Activated gamma-delta T cell treated with Interleukin-2 at 50 U/mL for 16 hours (primary cell): ENCODE measurements at places on chromosomes 1 and 21.

GRCh38 chr1:33294071-33295010 lies 26.6 kb downstream of the A3GALT2 start:
- no peak for DNase-seq

DNA sequence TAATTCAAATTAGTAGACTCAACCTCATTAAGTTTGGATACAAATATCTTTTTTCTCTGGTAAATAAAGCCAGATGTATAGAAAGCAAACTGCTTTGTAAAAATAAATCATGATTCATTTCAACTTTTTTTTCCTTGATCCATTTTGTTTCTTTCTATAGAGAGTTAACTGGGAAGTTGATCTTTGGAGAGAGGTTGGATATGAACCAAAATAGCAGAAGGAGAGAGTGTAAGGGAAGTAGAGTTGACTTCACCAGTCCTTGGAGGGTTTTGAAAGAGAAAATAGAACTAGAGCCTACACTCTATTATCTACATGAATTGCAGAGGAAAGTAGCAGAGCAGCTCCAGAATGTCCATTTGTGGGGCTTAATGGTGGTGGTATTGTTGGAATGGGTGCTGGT lies 243.8 kb downstream of the ADGRL2 start:
- DNase-seq: no peak

GRCh38 chr21:32015461-32016139 lies 142.8 kb downstream of the HUNK start:
- no peak for DNase-seq

DNA sequence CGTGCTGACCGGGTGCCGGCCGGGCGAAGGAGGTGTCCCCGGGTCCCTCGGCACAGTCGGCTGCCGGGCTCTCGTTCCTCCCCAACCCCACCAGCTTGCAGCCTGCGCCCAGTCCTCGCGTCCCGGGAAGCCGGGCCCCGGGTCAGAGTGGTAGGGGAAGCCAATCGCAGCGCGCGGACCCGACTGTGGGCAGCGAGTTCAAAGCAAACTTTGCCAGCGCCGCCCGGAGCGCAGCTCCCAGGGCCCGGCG lies 328 bp downstream of the MYCL start:
- DNase-seq: no peak

GRCh38 chr1:7516341-7516740 lies 254.8 kb upstream of the VAMP3 start:
- DNase-seq: no peak

GRCh38 chr1:115790356-115790755 lies 21.8 kb upstream of the CASQ2 start:
- DNase-seq: no peak

DNA sequence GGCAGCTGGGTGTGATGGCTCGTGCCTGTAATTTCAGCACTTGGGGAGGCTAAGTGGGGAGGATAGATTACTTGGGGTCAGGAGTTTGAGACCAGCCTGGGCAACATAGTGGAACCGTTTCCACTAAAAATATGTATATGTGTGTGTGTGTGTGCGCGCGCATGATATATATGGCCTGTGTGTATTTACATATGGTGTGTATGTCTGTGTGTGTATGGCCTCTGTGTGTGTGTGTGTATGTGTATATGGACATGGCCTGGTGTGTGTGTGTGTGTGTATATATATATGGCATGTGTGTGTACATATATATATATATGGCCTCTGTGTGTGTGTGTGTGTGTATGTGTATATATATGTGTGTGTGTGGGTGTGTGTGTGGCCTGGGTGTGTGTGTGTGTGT lies 16.0 kb upstream of the SLC2A7 start:
- DNase-seq: no peak

DNA sequence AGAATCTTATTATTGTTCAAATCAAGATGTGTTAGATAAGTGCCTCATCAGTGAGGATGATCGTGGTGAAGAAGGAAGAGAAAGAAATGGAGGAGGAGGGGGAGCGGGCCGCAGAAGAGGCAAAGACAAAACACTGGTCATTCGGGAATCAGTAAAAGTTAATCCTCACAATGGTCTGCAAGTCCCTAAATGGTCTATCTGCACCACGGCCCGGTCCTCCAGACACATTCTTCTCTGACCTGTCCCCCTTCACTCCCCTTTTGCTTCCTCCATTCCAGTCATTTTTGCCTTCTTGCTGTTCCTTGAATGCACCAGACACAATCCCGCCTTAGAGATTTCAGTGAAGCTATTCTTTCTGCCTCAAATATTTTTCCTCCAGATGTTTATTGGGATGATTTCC lies 240.1 kb upstream of the ADGRL2 start:
- no peak for DNase-seq

GRCh38 chr1:38463074-38463473 lies 396.5 kb downstream of the RRAGC start:
- DNase-seq: no peak

GRCh38 chr21:36917471-36918158 lies 48.9 kb downstream of the HLCS start:
- no peak for DNase-seq

GRCh38 chr1:179077396-179077795 lies 4.5 kb upstream of the TOR3A start:
- no peak for DNase-seq

GRCh38 chr1:165849353-165850133 lies 22.1 kb downstream of the UCK2 start:
- no peak for DNase-seq

- no peak for DNase-seq
These were observed 31.6 kb upstream of the DNAJC6 start for GRCh38 chr1:65277605-65278347.

DNA sequence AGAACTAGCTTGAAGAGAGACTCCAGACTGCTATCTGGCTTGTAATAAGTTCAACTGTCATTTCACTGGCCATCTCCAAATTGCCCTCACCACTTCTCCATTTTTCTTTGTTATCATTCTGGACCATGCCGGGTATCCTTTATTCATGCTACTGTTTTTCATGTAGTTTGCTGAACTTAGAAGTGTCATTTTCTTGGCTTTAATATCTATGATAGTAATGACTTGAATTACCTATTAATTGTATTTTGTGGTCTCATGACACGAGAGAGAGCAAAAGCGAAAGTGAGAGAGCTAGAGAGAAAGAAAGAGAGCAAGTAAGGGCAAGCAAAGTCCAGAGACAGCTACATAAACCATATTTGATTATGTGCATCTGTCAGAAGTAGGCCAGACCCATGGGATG lies 184.9 kb upstream of the ATP1B1 start:
- DNase-seq: no peak

DNA sequence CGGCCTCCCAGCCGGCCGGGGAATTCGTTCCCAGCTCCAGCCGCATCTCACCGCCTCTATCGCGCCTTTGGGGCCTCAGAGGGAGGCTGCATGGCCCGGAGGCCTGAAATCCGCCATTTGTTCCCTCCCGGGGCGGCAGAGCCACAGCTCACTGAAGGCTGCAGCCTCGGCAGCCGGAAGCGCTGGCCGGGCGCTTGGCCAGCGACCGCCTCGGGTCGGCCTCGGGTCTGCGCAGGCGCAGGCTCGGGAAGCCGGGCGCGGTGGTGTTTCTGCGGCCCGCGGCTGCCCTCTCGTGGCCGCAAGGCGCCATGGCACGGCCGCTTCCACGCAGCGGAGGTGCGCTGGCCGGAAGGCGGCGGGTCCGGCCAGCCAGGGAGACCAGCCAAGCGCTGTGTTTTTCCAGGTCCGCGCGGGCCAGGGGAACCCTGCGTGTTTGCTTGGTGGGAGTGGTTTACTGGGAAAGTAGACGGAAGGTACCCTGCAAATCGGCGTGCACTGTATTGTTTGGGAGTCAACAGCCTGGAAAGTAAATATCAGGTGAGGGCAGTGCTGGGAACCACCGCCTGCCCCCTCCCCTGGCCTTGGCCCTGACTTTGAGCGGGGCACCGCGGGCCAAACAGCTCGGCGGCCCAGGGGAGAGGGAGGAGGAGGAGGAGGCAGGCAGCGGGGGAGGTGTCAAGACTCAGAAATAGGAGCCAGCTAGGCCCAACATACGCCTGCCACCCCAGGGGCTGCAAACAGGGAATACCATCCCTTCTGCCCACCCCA lies 52.7 kb upstream of the CD34 start:
- DNase-seq: peak; percentile 83

DNA sequence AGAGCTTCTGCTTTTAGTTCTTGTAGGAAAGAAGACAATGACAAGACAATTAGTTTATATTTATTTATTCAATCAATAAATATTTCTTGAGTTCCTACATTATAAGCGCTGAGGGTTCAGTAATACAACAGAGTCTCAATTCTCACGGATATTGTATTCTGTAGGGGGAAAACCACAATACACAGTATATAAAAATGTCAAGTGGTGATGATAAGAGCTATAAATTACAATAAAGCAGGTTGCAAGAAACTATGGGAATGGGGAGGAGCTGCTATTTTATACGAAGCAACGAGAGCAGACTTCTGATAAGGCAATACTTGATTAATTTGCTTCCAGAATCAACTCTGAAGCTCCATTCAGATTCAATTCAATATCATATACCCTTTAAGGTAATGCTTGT lies 10.6 kb upstream of the XCL1 start:
- no peak for DNase-seq

- peak; percentile 50 for DNase-seq
These were observed 53.2 kb upstream of the TMEM51 start for GRCh38 chr1:15100121-15100879.

- no peak for DNase-seq
These were observed 47.1 kb downstream of the C8A start for GRCh38 chr1:56901716-56902115.

DNA sequence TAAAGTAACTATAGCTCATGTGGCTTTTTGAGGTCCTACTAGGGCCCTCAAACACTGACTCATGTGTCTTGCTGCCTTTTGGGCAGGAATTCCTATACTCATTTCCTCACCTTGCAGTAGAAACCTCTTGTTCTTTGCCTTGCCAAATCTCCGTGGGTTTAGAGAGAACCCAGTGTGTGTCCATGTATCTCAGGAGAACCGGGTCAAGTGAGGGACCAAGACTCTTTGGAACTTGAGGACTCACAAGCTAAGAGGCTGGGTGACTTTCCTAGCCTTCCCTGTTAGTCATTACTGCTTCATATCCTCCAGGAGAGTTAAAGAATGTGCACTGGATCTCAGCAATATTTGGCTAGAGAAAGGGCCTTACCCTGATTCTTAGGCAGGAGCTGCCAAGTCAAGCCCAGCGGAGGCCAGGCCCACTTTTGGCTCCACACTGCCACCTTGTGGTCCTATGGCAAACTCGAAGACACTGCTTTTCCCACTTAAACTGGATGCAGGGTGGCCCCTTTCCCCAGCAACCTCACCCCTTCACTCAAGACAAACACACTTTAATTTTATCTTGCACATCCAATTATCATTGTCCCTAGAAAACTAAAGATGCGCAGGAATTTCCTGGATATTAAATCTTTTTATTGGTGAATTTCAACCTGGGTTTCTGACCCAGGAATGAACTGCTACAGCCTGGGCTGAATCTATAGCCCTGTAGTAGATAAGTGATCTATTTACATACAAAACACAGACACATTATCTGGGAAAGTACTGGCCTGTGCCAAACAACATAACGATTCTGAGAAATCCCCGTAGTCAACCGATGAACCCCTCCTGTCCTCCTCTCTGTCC lies 10.6 kb downstream of the AVPR1B start:
- DNase-seq: peak; percentile 73

- DNase-seq: no peak
These were observed 16.4 kb upstream of the ZNF683 start for GRCh38 chr1:26388791-26389445.

- DNase-seq: no peak
These were observed 101.8 kb downstream of the ADARB1 start for GRCh38 chr21:45176141-45176540.

GRCh38 chr1:12230549-12231275 lies 882 bp downstream of the VPS13D start:
- no peak for DNase-seq

DNA sequence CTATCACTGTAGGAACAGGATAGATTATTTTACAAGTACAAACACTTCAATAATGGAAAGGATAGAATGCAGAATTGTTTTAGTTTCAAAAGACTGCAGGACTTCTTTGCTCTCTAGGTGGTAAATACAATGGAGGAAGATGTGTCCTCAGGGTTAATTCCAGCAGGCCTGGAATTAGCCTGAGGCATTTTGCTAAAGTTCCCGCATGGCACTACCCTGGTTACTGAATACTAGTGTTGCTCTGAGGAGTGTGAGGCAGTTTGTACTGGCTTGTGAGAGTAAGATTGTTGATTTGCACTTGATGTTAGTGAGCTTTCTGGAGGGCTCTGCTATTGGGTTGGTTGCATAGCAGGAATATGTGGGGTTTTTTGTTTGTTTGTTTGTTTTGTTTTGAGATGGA lies 61.4 kb downstream of the FASLG start:
- no peak for DNase-seq

GRCh38 chr21:22355949-22356348 lies 1357.7 kb downstream of the NCAM2 start:
- no peak for DNase-seq

GRCh38 chr1:3718764-3719163 lies 33.5 kb upstream of the CCDC27 start:
- DNase-seq: no peak

- no peak for DNase-seq
These were observed 216.3 kb upstream of the ZC3H12A start for GRCh38 chr1:37258068-37258467.

DNA sequence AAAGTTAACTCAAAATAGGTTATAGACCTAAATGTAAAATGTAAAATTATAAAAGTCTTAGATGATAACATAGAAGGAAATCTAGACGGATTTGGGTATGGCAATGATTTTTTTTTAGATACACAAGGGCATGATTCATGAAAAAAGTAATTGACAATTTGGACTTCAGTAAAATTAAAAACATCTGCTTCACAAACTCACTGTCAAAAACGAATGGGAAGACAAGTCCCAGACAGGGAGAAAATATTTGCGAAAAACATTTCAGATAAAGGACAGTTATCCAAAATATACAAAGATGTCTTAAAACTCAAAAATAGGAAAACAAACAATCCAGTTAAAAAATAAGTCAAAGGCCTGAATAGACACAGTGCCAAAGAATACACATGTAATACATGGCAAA lies 9.7 kb upstream of the PTGS2 start:
- DNase-seq: no peak

GRCh38 chr1:49085079-49085478 lies 308.4 kb upstream of the BEND5 start:
- DNase-seq: no peak

DNA sequence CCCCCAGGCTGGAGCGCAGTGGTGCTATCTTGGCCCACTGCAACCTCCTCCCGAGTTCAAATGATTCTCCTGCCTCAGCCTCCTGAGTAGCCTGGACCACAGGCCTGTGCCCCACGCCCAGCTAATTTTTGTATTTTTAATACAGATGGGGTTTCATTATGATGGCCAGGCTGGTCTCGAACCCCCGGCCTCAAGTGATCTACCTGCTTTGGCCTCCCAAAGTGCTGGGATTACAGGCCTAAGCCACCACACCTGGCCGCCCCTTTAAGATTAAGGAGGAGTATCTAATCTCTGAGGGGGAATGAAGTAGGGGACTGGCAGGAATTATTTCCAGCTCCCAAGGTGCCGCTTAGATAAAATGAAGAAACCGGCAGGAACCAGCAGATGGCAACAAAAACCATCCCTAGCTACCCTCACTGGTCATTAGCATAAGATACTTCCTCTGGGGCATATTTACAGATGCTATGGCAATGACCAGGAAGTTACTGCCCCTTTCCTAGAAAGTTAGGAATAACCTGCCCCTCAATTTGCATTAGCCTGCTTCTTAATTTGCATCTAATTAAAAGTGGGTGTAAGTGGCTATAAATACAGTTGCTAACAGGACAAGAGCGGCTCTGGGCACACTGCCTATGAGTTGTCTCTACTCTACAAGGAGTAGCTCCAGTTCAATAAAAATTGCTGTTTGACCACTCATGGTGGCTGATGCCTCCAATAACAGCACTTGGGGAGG lies 7.1 kb upstream of the NSUN4 start:
- no peak for DNase-seq

GRCh38 chr1:246772686-246773085 lies 48.5 kb downstream of the SCCPDH start:
- no peak for DNase-seq
